Activated T-cell treated with anti-CD3 and anti-CD28 coated beads for 48 hours (primary cell): ENCODE measurements at places on chromosomes 5 and 9.

DNA sequence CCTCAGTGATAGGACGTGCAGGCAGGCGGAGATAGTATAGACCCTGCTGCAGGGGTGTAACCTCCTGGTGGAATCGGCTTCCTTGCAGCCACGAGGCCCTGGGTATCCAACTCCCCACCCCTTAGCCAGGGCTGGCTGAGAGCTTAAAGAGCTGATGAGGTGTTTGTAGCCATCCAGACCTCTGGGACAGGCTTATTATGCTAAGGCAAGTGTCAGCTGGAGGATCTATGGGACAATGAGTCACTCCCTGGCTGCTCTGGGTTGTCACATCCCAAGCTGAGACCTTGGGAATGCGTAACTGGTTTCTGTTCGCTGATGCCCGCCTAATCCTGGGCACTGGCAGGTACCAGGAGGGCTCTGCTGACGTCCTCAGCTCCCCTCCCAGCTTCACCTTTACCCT lies 38.9 kb downstream of the DAB2IP start:
- DNase-seq = no peak

DNA sequence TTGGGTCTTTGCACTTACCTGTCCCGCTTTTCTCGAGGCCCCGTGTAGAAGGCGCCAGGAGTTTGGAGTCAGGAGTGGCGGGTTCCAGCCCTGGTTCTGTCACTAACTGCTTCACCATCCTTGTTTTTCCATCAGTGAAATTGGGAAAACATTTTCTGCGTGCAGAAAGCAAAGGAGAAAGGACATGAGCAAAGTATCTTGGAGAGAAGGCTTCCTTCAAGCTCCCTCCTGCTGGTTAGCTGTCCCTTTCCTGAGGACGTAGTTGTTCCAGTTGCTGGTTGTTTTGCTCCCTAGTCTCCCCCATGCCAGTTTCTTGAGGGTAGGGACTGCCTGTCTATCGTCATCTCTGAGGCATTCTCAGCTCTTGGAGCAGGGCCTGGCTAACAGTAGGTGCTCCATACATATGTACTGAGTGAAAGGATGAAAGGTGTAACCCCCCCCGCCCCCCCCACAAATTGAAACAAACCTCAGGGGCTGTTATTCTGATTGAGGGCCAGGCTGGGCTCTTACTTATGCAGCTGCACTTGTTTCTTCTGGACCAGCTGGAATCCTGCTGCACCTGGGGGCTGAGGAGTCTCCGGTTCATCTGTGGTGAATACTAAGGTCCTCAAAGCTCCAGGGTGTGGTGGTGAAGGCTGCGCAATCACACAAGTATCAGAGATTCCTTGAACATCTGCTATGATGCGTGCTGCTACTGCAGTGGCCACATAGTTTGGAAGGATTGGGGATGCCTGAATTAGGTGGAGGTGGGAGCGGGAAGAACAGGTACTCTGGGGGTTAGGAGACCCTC lies 1.0 kb downstream of the SMIM3 start:
- no peak for DNase-seq

DNA sequence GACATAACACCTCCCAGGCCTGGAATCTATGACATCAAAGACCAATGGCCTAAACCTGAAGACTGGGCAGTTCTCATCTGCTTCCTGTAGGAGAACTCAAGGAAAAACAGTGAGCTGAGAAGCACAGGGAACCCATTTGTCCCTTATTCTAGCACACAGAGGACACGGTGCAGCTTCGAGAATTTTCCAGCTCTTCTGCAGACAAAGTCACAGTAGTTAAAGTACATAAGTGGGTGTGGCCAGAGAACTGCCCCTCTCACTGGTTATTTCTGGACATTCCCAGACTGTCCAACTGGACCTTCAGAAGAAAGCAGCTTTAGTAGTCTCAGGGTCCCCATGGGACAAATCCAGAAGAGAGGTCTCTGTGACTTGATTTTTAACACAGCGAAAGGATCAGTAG lies 114.6 kb downstream of the KLHL3 start:
- DNase-seq = no peak

GRCh38 chr5:178429156-178429468 lies 161.1 kb downstream of the COL23A1 start:
- no peak for DNase-seq

DNA sequence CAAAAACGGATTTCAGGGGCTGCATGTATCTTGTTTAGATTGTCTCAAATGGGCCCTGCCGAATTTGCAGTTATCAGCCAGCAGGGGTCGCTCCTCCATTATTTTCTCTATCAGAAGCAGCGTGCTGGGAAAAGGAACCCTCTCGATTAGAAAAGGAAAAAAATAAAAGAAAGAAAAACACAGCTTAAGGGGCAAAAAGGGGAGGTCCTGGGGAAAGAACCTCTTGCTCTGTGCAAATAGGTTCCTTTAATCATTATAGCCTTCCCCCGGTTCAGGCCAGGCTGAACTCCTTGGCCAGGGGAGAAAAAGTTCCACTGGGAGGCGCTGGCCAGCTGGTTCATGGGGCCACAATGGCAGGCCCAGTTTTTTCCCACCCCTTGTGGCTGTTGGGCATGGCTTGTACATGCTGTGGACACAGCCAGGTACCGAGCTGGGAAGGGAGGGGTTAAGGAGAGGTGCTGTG lies 25.0 kb upstream of the CAPSL start:
- no peak for DNase-seq

DNA sequence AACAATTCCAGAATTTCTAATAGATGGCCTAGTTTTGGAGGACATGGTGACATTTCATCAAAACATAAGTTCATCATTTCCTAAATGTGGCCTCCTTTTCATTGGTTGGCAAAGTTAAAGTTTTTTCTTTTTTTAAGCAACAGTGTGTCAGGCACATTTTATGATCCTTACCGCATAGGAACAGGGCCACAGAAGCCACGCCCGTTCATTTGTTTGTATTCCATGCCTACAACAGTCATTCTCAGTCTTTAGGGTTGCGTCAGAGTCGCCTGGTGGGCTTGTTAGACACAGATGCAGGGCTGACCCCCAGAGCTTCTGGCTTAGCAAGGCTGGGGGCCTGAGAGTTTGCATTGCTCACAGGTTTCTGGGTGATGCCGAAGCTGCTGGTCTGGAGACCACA lies 130.2 kb downstream of the HSD17B3 start:
- no peak for DNase-seq
